ENCODE measurements at places on chromosomes 16 and 17. TPM values are rescaled to one million over a fixed set of nuclear protein-coding genes. Genes with fewer than 3 reads are reported as not detected.

The FOXF1 gene
- not detected for total RNA-seq

The ASGR1 gene
- total RNA-seq, result 0.26 TPM

The ATP2A1 gene
- 2,277 TPM for total RNA-seq

The EVPLL gene
- not detected for total RNA-seq

The PIK3R6 gene
- total RNA-seq, result 0.58 TPM

The PRAC1 gene
- not detected for total RNA-seq

The SULT1A2 gene
- total RNA-seq, result not detected

The TMEM238L gene
- total RNA-seq, result not detected

DNA sequence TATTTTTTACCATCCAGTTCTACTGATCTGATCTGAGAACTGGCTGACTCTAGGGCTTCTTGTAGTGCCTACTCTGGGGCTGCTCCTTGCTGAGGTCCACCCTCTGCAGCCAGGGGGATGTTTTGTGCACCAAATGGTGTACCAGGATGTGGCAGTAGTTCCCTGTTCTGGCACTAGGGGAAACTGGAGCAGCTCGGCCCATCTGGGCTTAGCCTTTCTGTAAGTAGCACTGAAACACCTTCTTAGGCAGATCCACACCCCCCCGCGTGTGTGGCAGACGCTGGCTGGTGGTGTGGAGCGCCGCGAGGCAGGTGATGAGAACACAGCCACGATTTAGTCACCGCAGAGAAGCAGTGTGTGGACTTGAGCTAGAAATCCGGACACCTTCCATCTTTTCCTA, 17.0 kb downstream of the DUSP14 start:
- no peak overlapping the region for H3K4me3 ChIP-seq
- peaks cover 12% of the 10 kb centered on the region for H3K36me3 ChIP-seq
- H3K4me1 ChIP-seq, result peaks cover 4% of the 10 kb centered on the region
- no peak overlapping the region for H3K27ac ChIP-seq
- no peak for DNase-seq

GRCh38 chr17:72034000-72034399, 86.8 kb upstream of the SOX9 start:
- H3K36me3 ChIP-seq, result no peaks in the 10 kb centered on the region
- no peak overlapping the region for H3K4me3 ChIP-seq
- H3K27ac ChIP-seq, result no peak overlapping the region
- H3K27me3 ChIP-seq, result no peaks in the 10 kb centered on the region
- DNase-seq, result no peak

DNA sequence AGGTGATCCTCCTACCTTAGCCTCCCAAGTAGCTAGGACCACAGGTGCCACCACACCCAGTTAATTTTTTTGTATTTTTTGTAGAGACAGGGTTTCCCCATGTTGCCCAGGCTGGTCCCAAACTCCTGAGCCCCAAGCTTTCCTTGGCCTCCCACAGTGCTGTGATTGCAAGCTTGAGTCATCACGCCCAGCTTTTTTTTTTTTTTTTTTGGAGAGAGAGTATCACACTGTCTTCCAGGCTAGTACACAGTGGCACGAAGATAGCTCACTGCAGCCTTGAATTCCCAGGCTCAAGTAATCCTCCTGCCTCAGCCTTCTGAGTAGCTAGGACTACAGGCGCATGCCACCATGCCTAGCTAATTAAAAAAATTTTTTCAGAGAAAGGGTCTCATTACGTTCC, 27.2 kb downstream of the HEATR9 start:
- no peak overlapping the region for H3K4me3 ChIP-seq
- DNase-seq, result no peak
- H3K27me3 ChIP-seq, result no peaks in the 10 kb centered on the region
- no peak overlapping the region for H3K27ac ChIP-seq
- no peaks in the 10 kb centered on the region for H3K4me1 ChIP-seq

DNA sequence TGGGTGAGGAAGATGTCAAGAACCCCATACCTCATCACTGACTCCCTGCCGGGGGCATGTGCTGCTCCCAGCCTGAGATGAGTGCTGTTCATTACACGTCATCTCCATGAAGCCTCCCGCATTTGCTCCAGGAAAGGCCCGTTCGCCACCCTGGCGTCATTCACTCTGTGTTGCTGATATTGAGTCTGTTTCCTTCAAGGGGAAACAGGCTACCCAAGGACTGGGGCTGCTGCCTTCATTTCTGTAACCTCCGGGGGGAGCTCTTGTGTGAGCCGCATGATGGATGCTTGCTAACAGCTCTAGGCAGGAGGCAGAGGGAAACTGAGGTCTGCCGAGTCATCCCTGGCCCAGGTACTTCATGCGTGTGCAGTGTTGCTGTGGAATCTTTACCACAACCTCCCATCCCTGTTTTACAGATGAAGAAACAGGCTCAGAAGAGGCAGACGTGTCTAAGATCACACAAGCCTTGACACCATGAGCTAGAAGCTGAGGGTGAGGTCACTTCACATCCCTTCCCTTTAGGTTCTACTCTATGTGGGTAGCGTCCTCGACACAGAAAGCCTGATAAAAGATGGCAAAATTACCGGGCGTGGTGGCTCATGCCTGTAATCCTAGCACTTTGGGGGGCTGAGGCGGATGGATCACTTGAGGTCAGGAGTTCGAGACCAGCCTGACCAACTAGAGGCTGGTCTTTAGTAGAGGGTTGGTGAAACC, 3.5 kb upstream of the ARMC5 start:
- H3K27me3 ChIP-seq, result no peaks in the 10 kb centered on the region
- H3K4me1 ChIP-seq, result peaks cover 75% of the 10 kb centered on the region
- H3K27ac ChIP-seq, result peak overlapping the region; percentile 100
- peak overlapping the region; percentile 98 for H3K4me3 ChIP-seq
- DNase-seq, result peak; percentile 48

DNA sequence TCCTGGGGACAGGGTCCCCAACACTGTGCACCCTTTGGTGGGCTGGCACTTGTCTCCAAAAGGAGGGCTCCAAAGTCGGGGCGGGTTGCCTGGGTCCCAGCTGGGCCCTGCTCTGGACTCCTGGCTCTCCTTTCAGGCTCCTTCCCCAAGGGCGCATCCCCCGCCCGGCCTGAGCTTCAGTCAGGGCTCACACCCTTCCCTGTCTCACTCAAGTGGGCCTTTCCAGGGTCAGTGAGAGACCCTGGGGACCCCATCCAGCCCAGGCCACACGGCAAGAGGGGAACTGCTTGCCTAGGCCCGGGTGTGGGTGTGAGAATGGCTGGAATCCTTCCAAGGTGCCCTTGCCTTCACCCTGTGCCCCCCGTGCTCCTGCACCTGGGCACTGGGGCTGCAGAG, 41.8 kb upstream of the SLC38A10 start:
- H3K4me3 ChIP-seq, result no peak overlapping the region
- DNase-seq, result peak; percentile 51
- no peaks in the 10 kb centered on the region for H3K36me3 ChIP-seq
- peaks cover 40% of the 10 kb centered on the region for H3K4me1 ChIP-seq

GRCh38 chr16:337437-337836, 15.1 kb downstream of the AXIN1 start:
- H3K4me3 ChIP-seq, result no peak overlapping the region
- H3K4me1 ChIP-seq, result peaks cover 11% of the 10 kb centered on the region
- DNase-seq, result no peak
- H3K27ac ChIP-seq, result no peak overlapping the region
- H3K27me3 ChIP-seq, result no peaks in the 10 kb centered on the region
- H3K36me3 ChIP-seq, result no peaks in the 10 kb centered on the region

GRCh38 chr16:53817117-53817755, 113.3 kb downstream of the FTO start:
- peaks cover 14% of the 10 kb centered on the region for H3K4me1 ChIP-seq
- no peak overlapping the region for H3K4me3 ChIP-seq
- H3K36me3 ChIP-seq, result peaks cover 17% of the 10 kb centered on the region
- no peaks in the 10 kb centered on the region for H3K27me3 ChIP-seq

GRCh38 chr17:57726213-57726790, 18.8 kb downstream of the CCDC182 start:
- H3K4me3 ChIP-seq, result no peak overlapping the region
- no peaks in the 10 kb centered on the region for H3K36me3 ChIP-seq
- H3K4me1 ChIP-seq, result no peaks in the 10 kb centered on the region
- no peaks in the 10 kb centered on the region for H3K27me3 ChIP-seq
- DNase-seq, result no peak
- no peak overlapping the region for H3K27ac ChIP-seq

- no peaks in the 10 kb centered on the region for H3K27me3 ChIP-seq
- peak overlapping the region; percentile 9 for H3K27ac ChIP-seq
- H3K4me1 ChIP-seq, result peaks cover 18% of the 10 kb centered on the region
- no peak overlapping the region for H3K4me3 ChIP-seq
- DNase-seq, result no peak
Measured at GRCh38 chr16:48354877-48355855, 30.0 kb downstream of the SIAH1 start.

GRCh38 chr17:73281928-73282327, 20.2 kb upstream of the CPSF4L start:
- H3K4me3 ChIP-seq, result no peak overlapping the region
- H3K36me3 ChIP-seq, result no peaks in the 10 kb centered on the region
- no peak overlapping the region for H3K27ac ChIP-seq
- H3K27me3 ChIP-seq, result no peaks in the 10 kb centered on the region
- H3K4me1 ChIP-seq, result peaks cover 11% of the 10 kb centered on the region

GRCh38 chr17:14756479-14756878, 455.6 kb downstream of the HS3ST3B1 start:
- DNase-seq, result no peak
- H3K27ac ChIP-seq, result no peak overlapping the region
- H3K4me1 ChIP-seq, result no peaks in the 10 kb centered on the region
- no peaks in the 10 kb centered on the region for H3K36me3 ChIP-seq
- H3K27me3 ChIP-seq, result no peaks in the 10 kb centered on the region

DNA sequence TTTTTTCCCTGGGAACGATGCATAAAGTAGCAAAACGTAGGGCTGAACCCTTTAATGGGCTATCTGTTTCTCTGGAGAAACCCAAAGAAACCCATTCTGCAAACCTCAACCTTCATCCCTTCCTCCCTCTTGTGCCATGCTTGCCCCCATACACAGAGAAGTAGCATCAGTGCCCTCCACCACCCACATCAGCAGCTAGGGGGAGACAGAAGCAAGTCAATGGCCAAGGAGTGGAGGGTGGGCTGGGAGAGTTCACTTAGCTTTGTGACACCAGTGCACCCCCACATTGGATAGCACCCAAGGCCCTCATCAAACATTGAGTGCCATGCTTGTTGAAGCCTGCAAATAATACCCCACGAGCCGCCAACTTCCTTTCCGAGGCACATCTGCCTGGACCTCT, 282.4 kb downstream of the ABCC12 start:
- DNase-seq, result no peak
- no peaks in the 10 kb centered on the region for H3K4me1 ChIP-seq
- no peak overlapping the region for H3K4me3 ChIP-seq

DNA sequence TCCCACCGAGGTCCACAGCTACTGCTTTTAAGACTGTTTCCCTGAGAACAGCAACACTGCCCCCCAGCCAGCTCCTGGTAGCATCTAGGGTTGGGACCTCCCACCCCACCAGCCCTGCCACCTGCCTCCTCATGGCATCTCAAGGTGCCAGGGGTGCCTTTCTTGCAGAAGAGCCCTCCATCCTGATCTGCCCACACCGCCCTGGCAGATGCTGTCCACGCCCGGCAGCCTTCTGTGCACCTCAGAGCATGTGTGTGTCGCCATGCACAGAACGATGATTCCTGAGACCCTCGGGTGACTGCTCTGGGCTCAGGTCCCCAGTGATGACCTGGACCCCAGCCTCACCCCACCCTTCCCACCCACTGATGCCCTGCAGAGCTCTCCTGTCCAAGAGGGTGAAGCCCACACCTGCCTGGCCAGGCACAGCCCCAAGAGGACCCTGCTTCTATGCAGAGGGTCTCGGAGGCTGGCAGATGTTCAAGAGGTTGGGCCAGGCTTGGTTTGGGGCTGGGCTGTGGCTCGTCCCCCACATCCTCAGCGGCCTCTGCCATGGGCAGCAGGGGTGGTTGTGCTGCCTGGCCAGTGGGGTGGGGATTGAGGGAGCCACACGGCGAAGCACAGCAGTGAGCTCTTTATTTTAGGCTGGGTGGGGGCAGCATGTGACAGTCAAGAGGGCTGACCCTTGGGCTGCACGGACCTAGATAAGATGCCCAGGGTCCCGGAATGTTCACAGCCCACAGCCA, 5.2 kb upstream of the SPATA2L start:
- no peak for DNase-seq
- no peak overlapping the region for H3K4me3 ChIP-seq

DNA sequence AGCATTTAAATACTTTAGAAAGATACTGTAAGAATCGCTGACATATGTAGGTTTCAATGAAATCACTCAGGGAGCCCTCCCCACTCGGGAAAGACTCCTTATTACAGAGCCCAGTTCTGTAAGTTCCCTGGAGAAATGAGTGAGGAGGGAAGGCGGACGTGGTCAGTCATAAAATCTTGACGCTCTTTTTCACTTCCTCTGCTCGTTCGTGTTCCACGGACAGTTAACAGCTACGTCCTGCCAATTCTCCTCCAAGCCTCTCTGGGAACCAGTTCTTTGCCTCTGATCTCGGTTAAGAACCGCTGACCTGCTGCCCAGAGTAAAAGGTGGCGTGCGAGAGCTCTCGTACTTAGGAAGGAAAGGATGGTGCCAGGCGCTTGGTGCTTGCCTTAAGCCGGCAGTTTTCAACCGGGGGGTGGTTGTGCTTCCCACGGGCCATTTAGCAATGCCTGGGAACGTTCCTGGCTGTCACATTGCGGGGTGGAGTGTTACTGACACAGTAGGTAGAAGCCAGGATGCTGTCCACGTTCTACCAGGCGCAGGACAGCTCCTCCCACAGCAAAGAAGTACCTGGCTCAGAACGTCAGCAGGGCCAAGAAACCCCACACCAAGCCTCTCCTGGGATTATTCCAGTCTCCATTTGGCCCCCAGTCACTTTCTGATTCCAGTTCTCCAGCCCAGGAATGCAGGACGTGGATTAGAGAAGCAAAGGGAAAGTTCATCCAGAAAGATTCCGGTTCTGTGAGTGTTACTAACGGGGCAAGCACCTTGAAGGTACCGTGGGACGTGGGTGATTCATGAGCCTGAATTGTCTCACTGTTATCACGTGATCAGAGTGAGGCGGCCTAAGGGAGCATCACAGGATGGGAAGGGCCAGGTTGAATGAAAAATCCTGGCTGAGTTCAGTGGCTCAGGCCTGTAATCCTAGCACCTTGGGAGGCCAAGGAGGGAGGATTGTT, 87.7 kb downstream of the MRM3 start:
- H3K27me3 ChIP-seq, result no peaks in the 10 kb centered on the region
- peaks cover 36% of the 10 kb centered on the region for H3K4me1 ChIP-seq
- H3K27ac ChIP-seq, result peak overlapping the region; percentile 94
- peak; percentile 90 for DNase-seq
